ENCODE measurements at places on chromosomes 13 and 19. TPM values are rescaled to one million over a fixed set of nuclear protein-coding genes. Genes with fewer than 3 reads are reported as not detected.

GRCh38 chr19:37594982-37595382, 306 bp downstream of the ZNF540 start:
- DNase-seq = peak; percentile 75

- peak; percentile 65 for DNase-seq
These were observed 666 bp downstream of the BIVM start for GRCh38 chr13:102799426-102800144.

GRCh38 chr19:21474671-21475181, 30.7 kb upstream of the ZNF429 start:
- DNase-seq = peak; percentile 83

DNA sequence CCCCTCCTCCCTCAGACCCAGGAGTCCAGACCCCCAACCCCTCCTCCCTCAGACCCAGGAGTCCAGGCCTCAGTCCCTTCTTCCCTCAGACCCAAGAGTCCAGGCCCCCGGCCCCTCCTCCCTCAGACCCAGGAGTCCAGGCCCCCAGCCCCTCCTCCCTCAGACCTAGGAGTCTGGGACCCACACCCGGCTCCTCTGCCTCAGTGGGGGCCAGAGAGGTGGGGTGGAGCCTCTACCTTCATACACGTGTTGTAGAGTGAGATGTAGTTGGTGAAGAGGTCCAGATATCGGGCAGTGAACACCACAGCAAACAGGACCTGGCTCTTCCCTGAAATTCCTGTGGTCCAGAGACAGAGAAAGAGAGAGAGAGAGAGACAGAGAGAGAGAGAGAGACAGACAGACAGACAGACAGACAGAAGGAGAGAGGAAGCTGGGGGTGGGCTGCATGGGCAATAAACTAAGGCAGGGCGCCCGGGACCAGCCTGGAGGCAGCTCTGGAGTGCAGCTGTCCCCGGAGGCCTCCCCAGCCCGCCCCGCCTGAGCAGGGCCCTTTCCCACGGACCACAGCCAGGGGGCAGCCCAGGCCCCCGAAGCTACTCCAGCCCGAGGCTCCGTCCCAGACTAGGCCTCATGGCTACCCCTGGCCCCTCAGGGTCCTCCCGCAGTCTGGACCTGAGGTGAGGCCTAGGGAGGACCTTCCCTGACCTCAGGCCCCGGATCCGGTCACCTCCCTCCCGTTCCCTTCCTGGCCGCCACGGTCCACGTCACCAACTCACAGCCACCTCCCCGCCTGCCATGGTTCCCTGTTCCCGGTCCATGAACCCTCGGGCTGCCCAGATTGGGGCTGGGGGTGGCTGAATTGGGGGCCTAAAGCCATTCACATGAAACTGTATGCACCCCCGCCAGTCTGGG, 907 bp downstream of the KDELR1 start:
- DNase-seq = peak; percentile 80

GRCh38 chr19:56111601-56112312, 9.3 kb downstream of the ZNF787 start:
- DNase-seq = no peak

- no peak for DNase-seq
These were observed 69.1 kb upstream of the WASF3 start for GRCh38 chr13:26488236-26489003.

DNA sequence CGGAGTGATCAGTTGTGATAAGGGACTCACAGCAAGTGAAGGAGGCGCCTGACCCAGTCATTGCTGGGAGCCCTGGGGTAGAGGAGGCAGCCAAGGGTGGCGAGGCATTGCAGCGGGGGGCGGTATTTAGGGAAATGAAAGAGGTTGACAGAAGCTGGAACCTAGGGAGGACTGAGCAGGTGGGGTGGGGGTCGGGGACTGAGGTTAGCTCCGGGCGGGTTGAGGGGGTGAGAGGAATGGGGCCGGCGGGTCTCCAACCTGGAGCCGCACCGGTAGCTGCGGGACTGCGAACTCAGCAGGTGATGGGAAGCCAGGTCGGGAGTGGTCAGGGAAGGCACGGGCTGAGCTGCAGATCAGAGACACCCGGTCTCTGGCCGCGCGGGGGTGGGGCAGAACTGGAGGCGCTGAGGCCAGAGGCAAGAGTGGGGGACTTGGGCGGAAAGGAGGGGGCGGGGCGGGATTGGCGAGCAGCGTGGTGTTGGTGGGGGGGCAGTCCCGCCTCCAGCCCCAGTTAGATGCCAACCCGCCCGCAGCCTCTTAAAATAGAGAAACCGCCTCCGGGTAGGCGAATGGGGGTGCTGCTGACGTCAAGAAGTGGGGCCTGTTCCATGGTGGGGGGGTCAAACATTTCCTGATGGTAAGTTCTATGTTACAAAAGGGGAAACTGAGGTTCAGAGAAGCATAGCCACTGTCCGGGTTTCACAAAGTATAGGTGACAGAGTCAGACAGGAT, 1.5 kb downstream of the MAST3 start:
- no peak for DNase-seq

DNA sequence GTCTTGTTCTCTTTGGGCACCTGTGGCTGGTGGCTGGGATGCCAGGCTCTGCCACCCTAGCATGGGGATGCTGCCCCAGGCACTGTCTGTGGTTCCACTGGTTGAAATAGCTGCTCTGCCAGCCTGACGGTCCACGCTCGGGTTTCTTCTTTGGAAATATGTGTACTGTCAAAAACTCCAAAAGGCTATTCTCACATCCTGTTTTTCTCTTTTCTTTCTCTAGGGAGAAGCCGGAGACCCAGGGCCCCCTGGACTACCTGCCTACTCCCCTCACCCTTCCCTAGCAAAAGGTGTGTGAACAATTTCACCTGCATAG, 115.0 kb downstream of the RAB20 start:
- no peak for DNase-seq

- DNase-seq = no peak
These were observed 7.6 kb downstream of the EFNB2 start for GRCh38 chr13:106527826-106528225.

- DNase-seq = no peak
These were observed 30.3 kb upstream of the SEMA6B start for GRCh38 chr19:4589579-4590410.

DNA sequence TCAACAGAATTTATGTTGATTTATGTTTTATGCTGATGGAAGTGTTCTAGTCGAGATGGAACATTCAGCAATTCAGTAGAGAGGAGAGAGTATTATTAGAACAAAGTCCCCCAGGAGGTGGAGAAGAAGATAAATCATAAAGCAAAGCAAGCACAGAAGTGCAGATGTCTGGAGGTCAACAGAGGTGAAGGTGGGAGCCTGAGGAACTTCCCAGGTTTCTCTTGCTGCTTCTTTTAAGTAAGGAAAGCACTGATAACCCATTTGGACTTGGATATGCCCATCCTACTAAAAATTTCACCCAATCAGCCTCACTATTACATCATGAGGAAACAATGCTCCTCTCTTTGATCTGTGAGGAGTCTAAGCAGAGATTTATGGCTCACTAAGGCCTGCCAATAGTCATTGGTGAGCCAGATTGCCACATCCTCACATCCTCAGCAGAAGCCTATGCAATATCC, 98.8 kb downstream of the EPSTI1 start:
- DNase-seq = no peak

- DNase-seq = no peak
These were observed 25.7 kb downstream of the CHAMP1 start for GRCh38 chr13:114339857-114340534.

The KIR3DL2 gene
- total RNA-seq = not detected

The TEX29 gene
- total RNA-seq = 1.6 TPM
